ENCODE measurements at places on chromosomes 4 and X.

- DNase-seq = no peak
These were observed 76.2 kb upstream of the EOLA2 start for GRCh38 chrX:150014525-150014924.

GRCh38 chr4:180059216-180059881 is 2183.9 kb upstream of the TENM3 start:
- DNase-seq = no peak

DNA sequence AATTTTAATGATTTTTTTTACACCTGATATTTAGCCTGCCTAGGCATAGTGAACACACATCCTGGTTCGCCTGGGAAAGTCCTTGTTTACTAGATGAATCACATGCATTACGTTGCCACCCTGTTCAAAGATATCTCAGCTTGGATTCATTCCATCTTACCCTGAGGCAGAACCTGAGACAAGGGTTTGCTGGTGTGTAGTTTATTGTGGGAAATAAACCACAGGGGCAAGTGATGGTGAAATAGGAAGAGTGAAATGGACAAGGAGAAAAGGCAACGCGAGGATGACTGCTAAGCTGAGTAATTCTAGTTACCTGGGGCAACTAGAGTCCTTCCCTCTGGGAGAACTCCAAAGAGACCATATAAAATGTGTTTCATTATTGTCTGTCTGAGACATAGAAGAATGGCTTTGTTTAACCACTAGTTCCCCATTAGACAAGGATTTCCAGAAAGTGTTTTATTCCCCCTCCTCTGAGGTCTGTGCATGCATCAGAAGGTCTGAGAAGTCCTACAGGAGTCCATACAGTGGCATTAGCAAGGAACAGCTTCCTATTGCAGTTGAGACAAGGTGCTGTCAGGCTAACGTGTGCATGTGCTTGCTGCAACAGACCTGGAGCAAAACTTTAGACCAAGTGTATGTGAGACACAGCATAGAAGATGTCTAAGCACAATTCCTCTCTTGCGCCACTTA is 797.3 kb upstream of the FRG1 start:
- DNase-seq = no peak

DNA sequence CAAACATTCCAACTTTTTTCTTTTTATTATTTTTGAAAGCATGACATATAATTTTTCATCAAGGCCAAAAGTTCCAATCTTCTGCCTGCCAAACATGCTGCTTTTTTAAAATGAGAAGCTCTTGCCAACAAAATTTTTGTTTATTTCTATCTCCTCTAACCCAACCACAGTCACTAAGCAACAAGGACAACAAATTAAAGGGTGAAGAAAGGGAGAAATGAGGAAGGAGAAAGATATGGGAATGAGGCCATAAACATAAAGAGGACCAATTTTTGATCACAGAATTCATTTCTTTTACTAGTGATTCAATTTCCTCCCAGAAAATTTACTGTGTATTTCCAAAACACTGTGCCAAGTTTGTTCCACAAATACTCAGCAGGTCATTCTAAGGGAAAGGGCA is 537.0 kb upstream of the DIAPH2 start:
- DNase-seq = no peak

DNA sequence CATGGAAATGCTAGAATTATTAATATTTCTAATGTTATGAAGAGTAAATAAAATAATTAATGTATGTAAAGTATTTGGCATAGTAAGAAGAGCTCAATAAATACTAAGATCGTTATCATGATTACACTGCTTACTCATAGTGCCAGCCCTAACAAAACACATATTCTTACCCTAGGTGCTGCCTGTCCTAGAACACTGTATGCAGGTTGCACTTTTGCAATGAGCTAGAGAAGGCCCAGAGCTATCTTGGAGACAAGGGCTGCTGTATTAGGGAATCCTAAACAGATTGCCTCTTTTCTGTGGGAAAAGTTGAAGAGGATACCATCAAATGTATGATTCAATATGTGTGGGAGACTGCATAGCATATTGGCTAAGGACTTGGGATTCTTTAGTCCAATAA is 48.0 kb upstream of the TMEM164 start:
- DNase-seq = no peak

GRCh38 chr4:145307120-145307519 is 126.7 kb upstream of the OTUD4 start:
- DNase-seq = no peak

GRCh38 chr4:119103263-119103662 is 32.4 kb upstream of the MYOZ2 start:
- DNase-seq = peak; percentile 62

GRCh38 chr4:125750828-125751466 is 436.2 kb downstream of the FAT4 start:
- no peak for DNase-seq

DNA sequence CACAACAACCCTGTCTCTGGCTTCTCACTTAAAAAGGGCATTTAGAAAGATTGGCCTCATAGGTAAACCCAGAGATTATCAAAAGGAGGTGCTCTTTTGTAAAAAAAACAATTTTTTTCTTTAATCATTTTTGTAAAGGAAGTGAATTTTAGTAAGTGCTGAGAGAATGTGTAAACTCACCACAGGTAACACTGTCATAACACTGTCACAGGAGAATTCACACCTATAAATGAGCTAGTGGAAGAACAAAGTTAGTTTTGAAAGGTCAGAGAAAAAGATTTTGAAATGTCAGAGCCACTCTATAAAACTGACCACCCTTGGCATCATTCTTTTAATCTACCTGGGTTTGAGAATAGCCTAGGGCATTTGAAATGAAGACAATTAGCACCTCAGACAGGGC is 3.3 kb upstream of the SH2D1A start:
- DNase-seq = no peak

All from SIG-M5 (cell line).